ENCODE measurements at places on chromosomes 6 and 20.

GRCh38 chr6:93858213-93858612, 438.9 kb upstream of the EPHA7 start:
- no peak for DNase-seq

DNA sequence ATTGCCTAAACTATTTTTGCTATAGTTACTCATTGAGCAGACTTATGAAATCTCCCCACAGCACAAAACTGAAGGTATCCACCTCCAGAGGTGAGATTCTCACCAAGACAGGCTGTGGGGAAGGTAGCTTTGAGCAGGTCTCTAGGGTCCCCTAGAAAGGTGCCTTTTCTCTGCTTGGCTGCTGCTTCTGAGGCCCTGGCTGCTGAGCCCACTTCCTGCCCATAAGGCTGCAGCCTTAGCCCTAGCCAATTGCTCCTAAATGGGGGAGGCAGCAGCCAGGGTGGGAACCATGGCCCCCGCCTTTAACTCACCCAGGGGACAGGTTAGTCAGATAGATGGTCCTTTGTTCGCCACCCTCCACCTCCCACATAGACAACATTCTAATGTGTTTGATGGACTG, 3.6 kb downstream of the NT5E start:
- DNase-seq: no peak

- no peak for DNase-seq
These were observed 361.0 kb upstream of the MARCKS start for GRCh38 chr6:113496166-113496565.

DNA sequence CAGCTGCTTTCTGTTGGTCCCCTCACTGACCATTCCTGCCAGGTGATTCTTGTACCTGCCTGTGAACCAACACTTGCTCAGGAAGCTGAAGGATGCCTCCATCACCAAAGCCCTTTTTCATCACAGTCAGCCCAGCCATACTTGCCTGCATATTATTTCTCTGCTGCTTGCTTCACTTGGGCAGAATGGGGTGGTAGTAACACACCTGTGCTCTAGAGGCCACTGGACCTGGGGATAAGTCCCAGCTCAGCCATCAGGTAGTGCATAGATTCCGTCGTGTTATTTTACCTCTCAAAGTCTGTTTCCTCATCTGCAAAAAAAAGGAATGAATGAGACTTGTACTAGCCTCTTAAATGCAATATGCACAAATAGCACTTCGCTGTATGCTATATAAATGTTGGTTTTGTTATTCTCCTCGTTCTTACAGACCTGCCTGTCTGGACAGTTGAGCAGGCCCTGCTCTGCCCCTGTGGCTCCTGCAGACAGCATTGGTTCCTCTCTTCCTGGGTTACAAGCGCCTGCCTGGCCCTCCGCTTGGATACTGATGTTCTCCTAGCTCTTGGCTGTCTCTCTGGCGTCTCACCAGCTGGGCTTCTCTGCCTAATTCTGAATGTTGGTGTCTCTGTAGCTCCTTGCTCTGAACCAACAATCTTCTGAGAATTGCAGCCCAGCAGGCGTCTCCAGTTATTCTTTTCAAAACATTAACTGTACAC, 151.8 kb downstream of the UNC5CL start:
- no peak for DNase-seq

DNA sequence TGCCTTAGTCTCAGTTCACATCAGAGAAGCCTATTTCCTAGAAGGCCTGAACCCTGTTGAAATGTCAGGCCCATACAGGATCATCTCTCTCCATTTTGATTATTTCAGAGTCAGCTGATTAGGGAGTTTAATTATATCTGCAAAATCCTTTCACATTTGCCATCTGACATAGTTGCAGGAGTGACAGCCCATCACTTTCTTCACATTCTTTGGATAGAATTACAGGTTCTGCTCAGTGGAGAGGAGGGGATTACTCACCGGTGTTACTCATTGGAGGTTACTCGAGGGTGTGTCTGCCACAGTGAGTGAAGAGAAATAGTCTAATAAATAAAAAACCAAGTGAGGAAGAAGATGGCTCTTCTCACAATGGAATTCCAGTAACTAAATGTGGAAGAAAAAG, 216.8 kb downstream of the TMEM242 start:
- DNase-seq: no peak

GRCh38 chr6:4359108-4359730, 223.8 kb upstream of the ECI2 start:
- no peak for DNase-seq

- DNase-seq: no peak
These were observed 150.4 kb downstream of the BTBD3 start for GRCh38 chr20:12068121-12068520.

- DNase-seq: no peak
These were observed 262.4 kb downstream of the PHF3 start for GRCh38 chr6:63897952-63898351.

DNA sequence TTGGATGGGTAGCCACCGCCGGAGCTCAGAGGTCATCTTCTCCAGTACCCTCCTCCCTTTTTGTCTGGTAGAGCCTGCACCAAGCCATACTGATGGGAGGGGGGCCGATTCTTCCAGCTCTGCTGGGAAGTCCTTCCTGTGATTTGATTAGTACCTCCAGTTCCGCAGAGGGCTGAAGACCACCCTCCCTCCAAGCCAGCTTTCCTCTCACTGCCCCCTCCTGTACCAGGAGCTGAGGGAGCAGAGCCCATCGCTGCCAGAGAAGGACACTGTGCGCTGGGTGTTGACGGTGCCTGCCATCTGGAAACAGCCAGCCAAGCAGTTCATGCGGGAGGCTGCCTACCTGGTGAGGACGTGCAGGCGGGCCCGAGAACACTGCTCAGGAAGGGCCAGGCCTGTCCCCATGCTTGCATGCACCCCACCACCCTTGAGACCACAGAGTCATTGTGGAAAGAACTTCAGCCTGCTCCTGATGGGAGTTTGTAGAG, 13.2 kb downstream of the HSPA12B start:
- DNase-seq: no peak

- DNase-seq: no peak
These were observed 182.2 kb upstream of the STXBP5 start for GRCh38 chr6:147022041-147022440.

DNA sequence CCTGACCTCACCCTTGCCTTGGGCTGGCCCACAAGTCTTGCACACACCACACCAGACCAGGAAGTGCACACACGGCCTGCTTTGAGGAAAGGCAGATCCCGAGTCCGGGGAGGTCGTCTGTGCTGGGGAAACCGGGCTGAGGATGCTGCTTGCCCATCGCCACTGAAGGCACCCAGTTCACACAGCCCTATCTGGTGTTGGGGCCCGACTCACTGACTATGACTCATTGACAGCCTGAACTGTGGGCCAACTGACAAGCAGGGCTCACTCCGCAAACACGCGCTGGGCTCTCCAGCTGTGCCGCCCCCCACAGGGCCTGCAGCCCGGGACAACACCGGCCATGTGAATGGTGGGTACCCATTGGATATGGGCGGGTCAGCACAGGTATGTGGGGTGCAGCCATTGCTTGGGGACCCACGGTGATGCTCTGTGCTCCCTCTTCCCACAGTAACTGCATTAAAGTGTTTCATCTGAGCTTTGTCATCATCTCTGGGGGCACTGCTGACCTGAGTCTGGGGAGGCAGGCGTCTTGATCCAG, 1.6 kb downstream of the SAMD10 start:
- peak; percentile 39 for DNase-seq

- no peak for DNase-seq
These were observed 210.5 kb downstream of the ERMARD start for GRCh38 chr6:169961772-169962561.

DNA sequence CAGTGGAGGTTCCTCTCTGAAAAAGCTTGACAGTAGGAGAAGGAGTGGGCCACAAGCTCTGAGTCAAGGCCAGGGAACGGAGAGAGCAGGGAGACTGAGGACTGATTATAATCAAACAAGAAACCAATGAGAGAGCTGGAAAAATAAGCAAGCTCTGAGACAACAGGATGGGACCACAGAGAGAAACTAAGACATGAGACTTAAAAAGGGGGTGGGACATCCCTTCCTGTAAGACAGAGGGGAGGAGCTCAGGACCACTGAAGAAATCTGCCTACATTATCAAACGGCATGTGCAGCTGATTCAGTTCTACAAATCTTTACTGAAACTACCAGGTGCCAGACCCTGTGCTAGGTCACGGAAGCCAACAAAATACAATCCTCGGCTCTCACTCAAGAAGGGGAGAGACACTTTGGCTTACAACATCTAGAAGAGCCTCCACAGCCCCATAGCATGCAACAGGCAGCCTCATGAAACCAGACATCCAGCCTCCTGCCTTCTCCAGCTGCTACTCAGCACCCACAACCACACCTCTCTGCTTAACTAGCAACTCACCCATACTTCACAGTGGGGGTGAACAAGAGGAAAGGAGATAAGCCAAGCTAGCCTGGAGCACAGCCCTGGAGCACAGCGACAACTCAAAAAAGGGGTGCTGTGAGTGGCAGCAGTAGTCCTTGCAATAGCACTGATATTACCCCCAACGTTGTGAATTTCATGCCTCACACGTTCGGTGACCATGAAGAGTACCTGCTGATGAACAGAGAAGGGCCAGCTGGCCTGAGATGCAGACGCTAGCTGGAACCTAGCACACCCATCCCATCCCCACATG, 39.1 kb upstream of the ANKRD60 start:
- DNase-seq: no peak

- DNase-seq: peak; percentile 45
These were observed 2.0 kb upstream of the SLC29A1 start for GRCh38 chr6:44221291-44221960.

- no peak for DNase-seq
These were observed 8.8 kb downstream of the SLC17A9 start for GRCh38 chr20:62961310-62961783.

DNA sequence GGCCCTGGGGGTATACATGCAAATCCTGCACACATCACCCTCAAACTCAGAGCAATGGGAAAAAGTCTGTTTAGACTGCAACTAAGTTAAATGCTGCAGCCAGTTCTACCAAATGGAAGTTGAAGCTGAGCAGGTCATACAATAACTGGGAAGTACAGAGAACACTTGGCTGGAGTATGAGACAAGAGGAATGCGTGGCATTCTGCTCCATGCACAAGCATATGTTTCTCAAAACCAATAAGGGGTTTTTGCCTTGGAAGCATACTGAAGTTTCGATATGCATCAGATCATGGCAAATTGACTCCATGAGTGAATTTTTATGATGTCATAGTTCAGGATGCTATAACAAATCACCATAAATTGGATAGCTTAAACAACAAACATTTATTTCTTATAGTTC, 193.8 kb downstream of the COL12A1 start:
- no peak for DNase-seq

- DNase-seq: no peak
These were observed 76.9 kb upstream of the MAFB start for GRCh38 chr20:40765814-40766480.

DNA sequence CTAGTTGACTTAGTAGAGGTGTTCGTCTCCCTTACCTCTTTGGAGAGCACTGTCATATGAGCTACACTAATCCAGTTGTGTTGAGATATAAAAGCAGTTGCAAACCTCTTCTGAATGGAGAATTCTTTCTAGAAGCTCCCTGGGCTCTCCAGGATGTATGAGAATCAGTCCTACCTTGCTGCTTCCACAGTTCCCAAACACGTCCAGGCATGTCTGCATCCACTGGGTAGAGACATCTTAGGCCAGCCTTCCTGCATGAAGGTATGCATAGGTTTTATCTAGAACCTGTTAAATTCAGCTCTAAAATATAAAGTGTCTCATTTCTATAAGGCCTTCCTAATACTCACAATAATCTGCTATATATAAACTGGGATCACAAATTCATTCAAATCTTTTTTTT, 297.7 kb downstream of the CDC5L start:
- no peak for DNase-seq

- DNase-seq: no peak
These were observed 494.8 kb upstream of the MAN1A1 start for GRCh38 chr6:119844387-119844786.

DNA sequence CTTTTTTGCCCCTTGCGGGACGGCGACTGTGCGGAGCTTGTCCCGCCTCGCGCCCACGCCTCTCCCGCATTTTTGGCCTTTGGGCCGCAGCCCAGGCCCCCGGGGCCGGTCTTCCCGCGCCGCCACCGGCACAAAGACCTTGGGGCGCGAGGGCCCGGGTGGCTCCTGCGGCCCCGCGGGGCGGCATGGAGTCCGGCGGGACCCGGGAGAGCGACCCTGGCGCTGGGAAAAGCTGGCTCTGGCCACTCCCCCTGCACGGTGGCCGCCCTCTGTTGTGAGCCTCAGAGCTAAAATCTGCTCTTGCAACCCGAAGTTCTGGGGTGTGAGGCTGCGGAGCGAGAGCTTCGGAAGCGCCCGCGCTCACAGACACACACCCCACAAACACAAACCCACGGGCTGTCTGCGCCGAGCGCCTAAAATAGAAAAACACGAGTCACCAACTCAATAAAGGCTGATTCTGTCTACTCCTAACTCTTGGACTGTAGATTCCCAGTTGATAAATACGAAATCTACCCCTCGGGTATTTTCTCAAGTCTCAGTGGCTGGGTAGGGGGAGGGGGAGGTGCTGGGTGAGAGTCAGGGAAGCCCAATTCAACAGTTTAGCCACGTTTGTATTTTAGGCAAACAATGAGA, 496 bp upstream of the BEND3 start:
- no peak for DNase-seq

- no peak for DNase-seq
These were observed 53.3 kb downstream of the GRM4 start for GRCh38 chr6:34092631-34093030.

All from stimulated activated CD8-positive, alpha-beta memory T cell treated with anti-CD3 and anti-CD28 coated beads, Interleukin-12 subunit alpha, Interleukin-12 subunit beta, amount 100 ng/mL, for 1 hour (primary cell).